ENCODE measurements at places on chromosomes 3 and 15.

DNA sequence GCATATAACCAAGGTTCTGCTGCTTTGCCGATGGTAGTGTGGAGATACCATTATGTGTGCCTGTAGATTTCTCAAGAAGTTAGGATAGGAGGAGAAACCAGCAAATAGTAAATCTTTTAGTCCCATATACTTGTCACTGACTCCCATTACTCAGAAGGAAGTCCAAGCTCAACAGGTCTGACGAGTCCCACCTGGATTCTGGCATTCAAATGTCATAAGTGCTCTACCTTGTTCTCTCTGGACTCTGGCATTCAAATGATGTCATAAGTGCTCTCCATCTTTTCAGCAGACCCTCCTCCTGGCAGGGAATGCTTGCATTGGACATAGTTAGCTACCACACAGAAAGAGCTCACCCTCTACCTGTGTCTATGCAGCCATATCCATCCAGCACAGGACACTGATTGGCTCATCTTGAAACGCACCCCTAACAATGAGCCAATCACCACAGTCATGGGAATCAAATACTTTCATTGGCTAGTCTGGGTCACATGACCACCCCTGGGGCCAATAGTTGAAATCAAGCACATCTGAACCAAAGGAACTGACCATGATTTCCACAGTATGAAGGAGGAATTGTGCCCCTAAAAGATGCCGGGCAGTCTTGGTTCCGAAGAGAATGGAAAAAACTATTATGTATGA, 205.0 kb upstream of the ADAMTS9 start:
- DNase-seq = no peak

DNA sequence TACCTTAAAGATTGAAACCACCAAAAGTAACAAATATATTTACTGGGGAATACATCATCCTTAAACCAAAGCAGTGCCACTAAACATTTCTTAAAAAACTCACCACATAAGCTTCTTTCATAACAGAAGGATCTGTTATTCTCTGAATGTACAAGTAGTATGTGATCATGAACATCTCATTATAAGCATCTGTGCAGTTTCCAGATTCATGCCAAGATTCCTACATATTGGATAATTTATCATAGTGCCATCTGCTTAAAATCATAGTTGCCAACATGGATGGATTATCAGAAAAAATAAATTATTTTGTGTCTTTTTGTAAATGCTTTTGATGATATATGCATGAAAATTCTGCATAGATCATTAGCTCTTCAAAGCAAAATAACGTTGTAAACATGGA, 21.8 kb upstream of the BCHE start:
- no peak for DNase-seq

- DNase-seq = no peak
Observed at GRCh38 chr15:41990691-41991090, 18.3 kb upstream of the EHD4 start.

DNA sequence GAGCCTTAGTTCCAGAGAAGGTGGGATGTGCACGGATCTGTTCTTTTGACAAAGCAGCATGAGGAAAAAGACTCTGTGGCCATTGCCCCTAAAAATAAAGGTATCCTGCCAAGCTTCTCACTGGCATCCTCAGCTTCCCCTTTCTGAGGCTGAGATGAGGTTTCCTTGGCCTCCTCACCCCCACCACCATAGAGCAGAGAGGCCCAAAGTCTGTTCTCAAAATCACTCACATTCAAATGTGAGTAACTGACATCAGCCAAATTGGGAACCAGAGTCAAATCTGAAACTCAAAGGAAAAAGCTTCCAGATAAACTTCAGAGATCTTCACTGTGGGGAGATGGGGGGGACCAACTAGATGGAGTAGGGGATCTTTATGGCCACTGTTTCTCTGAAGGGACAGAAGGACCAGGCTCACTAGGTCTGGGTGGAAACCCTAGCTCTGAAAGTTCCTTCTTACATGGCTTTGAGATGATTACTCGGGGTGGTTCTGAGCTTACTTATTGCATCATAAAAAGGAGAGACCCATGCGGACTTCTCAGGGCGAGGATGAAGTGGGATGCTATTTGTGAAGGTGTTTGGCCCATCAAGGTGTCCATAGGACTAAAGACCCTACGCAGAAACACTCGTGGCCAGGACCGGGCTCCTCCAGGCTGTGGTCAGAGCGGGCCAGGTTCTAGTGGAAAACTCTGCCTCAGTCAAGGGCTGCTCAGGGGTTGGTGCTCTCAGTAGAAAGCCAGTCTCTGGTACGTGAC, 61.5 kb upstream of the MEF2A start:
- no peak for DNase-seq

DNA sequence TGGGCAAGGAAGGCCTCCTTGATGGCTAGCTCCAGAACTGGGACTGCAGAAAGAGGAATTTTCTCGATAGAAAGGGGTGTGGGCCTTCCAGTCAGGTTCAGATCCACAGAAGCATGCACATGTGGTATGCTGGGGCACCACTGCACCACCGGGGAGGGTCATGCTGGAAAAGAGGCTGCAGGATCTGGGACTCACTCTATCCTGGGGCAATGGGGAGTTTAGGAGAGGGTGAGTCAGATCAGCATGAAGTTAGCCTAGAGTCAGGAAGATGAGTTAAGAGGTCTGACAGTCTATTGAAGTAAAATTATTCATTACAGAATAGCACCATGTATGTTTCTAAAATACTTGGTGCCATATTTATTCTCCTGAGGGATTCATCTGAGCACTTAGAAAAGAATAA, 130.2 kb upstream of the TOPAZ1 start:
- no peak for DNase-seq

DNA sequence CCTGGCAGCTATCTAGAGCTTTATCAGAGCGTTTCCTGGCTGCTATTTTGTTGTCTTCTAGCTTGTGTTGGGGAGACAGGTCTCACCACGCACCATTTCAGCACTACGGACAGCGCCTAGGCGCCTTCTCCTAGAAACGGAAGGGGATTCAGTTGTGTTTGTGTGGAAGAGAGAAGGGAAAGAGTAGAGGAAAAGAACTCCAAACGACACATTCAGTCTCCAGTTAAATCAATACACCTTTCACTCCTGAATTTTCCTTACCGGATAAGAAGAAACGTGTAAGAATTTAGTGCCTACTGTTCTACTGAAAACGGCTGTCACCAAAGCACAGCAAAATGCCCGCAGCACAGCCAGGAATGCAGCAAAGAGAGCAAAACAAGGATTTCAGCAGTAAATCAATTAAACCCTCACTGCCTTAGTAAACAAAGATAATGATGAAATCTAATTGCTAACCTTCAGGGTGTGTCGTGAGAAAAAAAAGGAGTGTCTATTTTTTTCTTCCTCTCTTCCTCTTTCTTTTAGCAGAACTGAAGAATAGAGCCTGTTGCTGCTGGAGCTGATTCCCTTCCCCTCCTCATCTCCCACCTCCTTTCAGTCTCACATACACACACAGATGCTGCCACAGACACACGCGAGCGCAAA, 412 bp upstream of the CTXN2 start:
- DNase-seq = no peak

GRCh38 chr15:49848282-49848724, 227.5 kb downstream of the DTWD1 start:
- DNase-seq = no peak

- no peak for DNase-seq
Observed at GRCh38 chr15:70519616-70520015, 243.7 kb downstream of the UACA start.

DNA sequence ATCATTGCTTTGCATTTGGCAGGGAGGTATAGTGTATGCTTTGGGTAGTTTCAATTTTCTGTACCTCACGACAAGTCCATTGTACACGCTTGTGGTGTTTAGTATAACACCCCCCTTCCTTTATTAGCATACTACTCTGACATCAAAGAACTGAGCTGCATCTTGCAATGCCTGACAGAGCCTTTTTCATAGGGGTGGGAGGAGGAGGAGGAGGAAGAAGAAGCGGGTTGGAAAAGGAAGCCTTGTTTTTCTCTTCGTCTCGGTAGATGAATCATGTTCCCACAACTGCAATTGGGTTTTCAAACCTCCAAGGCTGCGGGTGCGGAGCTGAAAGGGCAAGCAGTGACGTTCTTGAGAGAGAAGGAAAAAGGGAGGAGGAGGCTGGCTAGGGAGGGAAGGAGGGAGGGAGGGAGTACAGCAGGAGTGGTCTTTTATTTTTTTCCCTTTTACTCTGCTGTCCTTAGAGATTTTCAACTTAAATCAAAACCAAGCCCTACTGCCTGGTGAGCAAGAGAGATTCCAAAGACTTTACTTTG, 175.7 kb downstream of the KLHL25 start:
- DNase-seq = peak; percentile 59

DNA sequence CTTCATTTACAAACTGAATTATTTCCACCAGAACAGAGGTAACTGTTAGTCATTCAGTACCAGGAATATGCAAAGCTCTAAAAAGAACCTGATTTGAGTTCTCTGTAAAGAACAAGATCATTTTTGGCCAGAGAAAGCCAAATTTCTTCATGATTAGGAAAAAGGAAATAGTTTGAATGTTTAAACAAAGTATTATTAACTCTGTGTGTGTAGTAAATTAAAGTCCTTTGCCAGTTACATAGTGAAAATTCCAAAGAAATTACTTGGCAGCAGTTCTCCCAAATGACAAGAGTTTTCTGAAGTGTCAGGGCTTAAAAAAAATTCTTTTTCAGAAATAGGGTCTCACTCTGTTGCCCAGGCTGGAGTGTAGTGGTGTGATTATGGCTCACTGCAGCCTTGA, 24.5 kb downstream of the QTRT2 start:
- DNase-seq = no peak

GRCh38 chr3:60126511-60127304, 1076.9 kb upstream of the CFAP20DC start:
- DNase-seq = no peak

- no peak for DNase-seq
Observed at GRCh38 chr3:106204160-106204868, 335.5 kb upstream of the CBLB start.

DNA sequence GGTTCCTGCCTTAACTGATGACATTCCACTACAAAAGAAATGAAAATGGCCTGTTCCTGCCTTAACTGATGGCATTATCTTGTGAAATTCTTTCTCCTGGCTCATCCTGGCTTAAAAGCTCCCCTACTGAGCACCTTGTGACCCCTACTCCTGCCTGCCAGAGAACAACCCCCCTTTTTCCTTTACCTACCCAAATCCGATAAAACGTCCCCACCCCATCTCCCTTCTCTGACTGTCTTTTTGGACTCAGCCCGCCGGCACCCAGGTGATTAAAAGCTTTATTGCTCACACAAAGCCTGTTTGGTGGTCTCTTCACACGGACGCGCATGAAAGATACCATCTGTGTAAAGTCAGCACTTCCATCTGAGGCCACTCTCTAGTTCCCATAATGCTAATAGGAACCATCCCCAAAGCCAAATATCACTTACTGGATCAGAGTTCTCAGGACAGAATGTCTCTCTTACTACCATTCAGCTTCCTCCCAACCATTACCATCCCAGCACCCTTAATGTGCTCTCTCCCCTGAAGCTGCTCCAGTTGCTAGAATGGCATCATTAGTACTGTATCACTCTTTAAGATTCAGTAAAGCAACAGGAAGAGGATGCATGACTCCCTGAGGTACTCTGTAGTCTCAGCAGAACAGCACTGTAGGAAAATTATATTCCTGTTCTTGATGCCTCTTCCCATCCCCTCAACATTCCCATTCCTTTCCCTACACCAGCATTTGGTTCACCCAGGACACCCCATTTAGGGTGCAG, 2.3 kb upstream of the HRG start:
- no peak for DNase-seq

DNA sequence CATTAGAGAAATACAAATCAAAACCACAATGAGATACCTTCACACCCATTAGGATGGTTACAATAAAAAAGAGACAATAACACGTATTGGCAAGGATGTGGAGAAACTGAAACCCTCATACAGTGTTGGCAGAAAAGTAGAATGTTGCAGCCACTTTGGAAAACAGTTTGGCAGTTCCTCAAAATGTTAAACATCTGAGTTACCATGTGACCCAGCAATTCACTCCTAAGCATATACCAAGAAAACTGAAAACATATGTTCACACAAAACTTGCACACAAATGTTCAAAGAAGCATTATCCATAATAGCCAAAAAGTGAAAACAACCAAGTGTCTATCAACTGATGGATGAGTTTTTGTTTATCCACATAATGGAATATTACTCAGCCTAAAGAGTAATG, 166.9 kb upstream of the FAM3D start:
- DNase-seq = no peak

DNA sequence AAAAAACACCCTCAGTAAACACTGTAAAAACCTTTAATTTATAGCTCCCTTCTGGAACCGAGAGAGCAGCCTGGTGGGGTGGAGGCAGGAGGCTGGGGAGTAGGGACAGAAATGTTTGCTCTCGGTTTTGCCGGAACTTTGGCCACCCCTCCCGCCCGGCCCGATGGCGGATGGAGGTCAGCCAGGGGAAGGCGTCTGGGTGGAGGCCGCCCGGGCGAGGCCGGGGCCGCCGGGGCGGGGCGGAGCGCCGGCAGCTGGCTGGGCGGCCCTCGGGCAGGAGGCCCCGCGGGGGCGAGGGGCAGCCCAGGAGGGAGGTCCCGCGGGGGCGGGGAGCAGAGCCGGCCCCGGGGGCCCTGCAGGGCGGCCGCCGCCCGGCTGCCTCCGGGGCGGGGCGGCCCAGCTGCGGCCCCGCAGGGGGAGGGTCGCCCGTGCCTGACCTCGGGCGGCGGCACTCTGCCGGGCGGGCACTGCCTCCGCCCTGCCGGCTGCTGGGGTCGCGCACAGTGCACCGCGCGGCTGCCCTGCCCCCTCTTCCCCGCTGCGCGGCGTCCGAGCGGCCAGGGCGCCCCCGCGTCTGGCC, 829 bp upstream of the SKIL start:
- DNase-seq = peak; percentile 52

DNA sequence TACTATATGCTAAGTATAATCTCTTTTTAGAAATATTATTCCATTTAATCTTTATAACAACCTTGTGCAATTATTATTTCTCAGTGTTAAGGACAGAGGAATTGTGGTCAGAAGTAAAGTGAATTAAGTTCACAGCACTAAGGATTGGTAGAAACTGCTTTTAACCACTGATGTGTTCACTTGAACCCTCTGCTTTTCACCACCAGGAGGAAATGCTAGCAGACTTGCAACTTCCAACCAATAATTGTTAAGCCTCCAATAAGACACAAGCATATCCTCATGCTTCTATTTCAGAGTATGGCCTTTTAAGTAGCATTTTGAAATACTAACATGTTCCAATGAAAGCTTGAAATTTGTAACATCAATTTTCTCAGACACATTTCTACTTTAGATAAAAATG, 527.4 kb downstream of the SI start:
- DNase-seq = no peak
